A549 treated with RU486 at 1 μM for 4 hours (cell line): ENCODE measurements at places on chromosomes 3 and 15. TPM values are rescaled to one million over a fixed set of nuclear protein-coding genes. Genes with fewer than 3 reads are reported as not detected.

PCOLCE2 gene
- 29.1 to 38.5 TPM (median 33.5 TPM) in 5 replicates for total RNA-seq

GOLGA6B gene
- total RNA-seq: 0.09 TPM in 1 of 5 replicates, not detected in the others

DPPA2 gene
- total RNA-seq: not detected in 5 replicates

ALPK3 gene
- total RNA-seq: 0.02 to 0.12 TPM (median 0.09 TPM) in 5 replicates

CD96 gene
- not detected in 5 replicates for total RNA-seq

HACD3 gene
- total RNA-seq: 98.9 to 156 TPM (median 147 TPM) in 5 replicates

GPR149 gene
- not detected in 5 replicates for total RNA-seq

CCR8 gene
- total RNA-seq: not detected in 5 replicates

GOLGA8N gene
- 0.31 to 1.4 TPM (median 1.2 TPM) in 5 replicates for total RNA-seq
